ENCODE measurements at places on chromosomes 12 and 14. TPM values are rescaled to one million over a fixed set of nuclear protein-coding genes. Genes with fewer than 3 reads are reported as not detected.

GRCh38 chr12:66103016-66103913 is 27.3 kb downstream of the LLPH start:
- no peak overlapping the region for H3K4me3 ChIP-seq
- H3K4me1 ChIP-seq, result no peaks in the 10 kb centered on the region
- no peaks in the 10 kb centered on the region for H3K36me3 ChIP-seq
- no peak overlapping the region for H3K27ac ChIP-seq
- H3K27me3 ChIP-seq, result no peaks in the 10 kb centered on the region
- DNase-seq, result no peak

PCED1B gene
- total RNA-seq, result 30.1 TPM

IL31 gene
- total RNA-seq, result not detected

DNA sequence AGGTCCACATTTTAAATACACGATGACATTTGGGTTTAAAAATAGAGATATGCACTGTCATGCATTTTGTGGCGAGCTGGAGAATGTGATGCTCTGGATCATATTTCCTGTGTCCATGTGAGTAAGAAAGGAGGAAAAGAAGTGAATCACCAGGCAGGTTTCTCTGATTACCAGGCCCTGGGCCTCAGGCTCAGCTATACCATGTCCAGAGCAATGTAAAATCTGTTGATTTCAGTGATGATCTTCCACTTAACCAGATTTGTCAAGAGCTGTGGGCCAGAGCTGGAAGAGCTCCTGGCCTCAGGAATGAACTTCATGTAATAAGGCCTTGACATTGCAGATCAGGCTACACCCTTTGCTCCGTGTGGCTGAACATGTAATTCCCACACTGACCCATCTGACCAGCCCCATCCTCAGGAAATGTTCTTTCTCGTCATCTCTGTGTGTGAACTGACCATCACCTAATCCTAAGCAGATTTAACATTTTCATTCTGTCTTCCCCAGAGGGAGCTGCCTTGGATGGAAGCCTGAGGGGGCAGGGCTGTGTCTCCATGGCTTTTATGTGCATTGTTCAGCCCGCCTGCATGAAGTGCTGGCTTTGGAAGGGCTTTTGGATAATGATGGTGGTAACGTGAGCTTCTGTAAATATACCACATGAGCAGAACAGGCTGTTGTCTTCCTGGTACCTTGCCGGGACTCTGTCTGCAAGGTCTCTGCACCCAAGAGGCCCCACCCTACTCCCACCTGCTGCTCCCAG is 54.5 kb downstream of the CRACR2A start:
- H3K27me3 ChIP-seq, result no peaks in the 10 kb centered on the region
- H3K4me3 ChIP-seq, result no peak overlapping the region
- no peak for DNase-seq
- no peak overlapping the region for H3K27ac ChIP-seq

GRCh38 chr14:101175731-101176534 is 272.4 kb upstream of the RTL1 start:
- no peak overlapping the region for H3K27ac ChIP-seq
- H3K27me3 ChIP-seq, result no peaks in the 10 kb centered on the region
- no peak overlapping the region for H3K4me3 ChIP-seq

DNA sequence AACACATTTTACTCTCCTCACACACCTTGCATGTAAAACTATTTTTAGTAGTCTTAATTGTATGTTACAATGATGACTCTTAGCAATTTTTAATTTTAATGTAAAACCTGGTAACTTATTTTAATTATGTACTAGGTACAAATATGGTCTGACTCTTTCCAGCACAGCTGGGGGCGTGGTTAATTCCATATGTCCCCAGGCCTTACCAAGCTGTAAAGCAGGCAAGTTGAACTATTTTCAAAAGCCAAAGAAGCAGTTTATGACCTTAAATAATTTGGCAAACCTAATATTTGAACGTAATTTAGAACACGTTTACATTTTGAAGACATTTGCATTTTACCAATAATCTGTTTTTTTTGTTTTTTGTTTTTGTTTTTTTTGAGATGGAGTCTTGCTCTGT is 9.3 kb upstream of the ACOT6 start:
- H3K27ac ChIP-seq, result no peak overlapping the region
- no peak overlapping the region for H3K4me3 ChIP-seq
- H3K36me3 ChIP-seq, result no peaks in the 10 kb centered on the region
- H3K27me3 ChIP-seq, result no peaks in the 10 kb centered on the region
- no peaks in the 10 kb centered on the region for H3K4me1 ChIP-seq

DNA sequence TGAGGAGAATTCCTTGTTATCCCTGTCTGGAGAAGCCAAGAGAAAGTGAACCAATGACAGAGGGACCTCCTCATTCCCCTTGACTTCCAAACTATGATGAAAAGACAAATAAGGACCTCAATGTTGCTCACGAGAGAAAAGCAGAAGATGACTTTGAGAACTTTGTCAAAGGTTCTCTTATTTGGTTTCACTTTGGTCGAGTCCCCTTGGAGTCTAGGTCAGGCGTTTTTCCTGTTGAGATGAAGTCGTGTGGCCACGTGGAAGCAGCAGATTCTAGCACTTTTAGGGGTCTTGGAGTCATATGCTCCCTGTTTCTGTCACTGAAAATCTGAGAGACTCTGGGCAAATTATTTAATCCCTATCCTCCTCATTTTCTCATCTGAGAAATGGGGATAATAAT is 33.8 kb upstream of the COL2A1 start:
- no peaks in the 10 kb centered on the region for H3K27me3 ChIP-seq
- H3K4me1 ChIP-seq, result peaks cover 8% of the 10 kb centered on the region
- no peak overlapping the region for H3K4me3 ChIP-seq
- no peak overlapping the region for H3K27ac ChIP-seq

TAS2R10 gene
- total RNA-seq, result 0.34 TPM

EIF2S3B gene
- total RNA-seq, result 1.3 TPM

ABCD2 gene
- total RNA-seq, result 1.9 TPM

DNA sequence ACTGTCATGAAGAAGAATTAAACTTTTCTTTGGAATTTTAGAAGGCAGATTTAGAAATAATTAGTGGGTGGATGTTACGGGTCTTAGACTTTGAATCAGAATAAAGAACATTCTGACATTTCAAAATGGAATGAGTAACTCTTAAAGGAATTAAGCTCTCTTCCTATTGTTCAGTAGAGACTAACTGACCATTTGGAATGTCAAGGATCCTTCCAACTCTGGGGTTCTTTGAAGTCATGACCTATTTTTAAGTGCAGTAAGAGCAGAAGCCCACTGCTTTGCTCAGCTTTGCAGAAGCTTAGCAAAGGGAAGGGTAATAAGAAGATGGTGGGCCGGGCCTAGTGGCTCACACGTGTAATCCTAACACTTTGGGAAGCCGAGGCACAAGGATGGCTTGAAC is 4.0 kb downstream of the CHURC1 start:
- peaks cover 9% of the 10 kb centered on the region for H3K36me3 ChIP-seq
- H3K27ac ChIP-seq, result no peak overlapping the region
- DNase-seq, result no peak
- H3K4me3 ChIP-seq, result no peak overlapping the region
- no peaks in the 10 kb centered on the region for H3K27me3 ChIP-seq

- no peak overlapping the region for H3K4me3 ChIP-seq
- H3K36me3 ChIP-seq, result no peaks in the 10 kb centered on the region
- no peak for DNase-seq
- no peak overlapping the region for H3K27ac ChIP-seq
- no peaks in the 10 kb centered on the region for H3K27me3 ChIP-seq
Observed at GRCh38 chr14:33717866-33718265, 233.0 kb downstream of the EGLN3 start.

DNA sequence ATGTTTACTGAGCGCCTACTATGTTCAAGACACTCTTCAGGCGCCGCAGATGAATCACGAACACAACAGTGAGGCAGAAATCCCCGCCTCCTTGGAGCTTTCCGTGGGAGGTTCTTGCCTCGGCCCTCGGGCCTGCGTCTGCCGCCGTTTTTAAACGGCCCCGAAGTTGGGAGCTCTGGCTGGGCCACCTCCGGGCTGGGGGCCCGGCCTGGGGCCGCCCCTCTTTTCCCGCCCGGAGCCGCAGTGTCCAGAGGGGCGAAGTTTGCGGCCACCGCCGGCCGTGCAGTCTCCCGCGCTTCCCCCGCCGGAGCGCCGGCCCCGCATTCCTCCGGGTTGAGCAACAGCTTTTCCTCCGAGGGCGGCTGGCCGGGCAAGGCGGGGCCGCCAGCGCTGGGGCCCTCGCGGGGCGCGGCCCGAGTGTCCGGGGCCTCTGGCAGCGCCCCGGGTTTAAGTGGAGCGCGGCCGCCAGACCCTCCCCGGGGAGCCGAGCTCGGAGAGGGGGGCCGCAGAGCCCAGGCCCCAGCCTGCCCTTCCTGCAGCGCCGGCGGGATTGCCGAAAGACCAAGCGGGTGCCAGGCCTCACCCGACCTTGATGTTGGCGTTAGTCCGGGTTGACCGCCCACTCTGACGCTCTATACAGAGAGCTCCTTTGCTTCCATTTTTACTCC is 18.7 kb upstream of the CTDSP2 start:
- peak overlapping the region; percentile 29 for H3K4me3 ChIP-seq
- H3K4me1 ChIP-seq, result peaks cover 21% of the 10 kb centered on the region
- no peaks in the 10 kb centered on the region for H3K27me3 ChIP-seq

AMHR2 gene
- 3.7 TPM for total RNA-seq

DNA sequence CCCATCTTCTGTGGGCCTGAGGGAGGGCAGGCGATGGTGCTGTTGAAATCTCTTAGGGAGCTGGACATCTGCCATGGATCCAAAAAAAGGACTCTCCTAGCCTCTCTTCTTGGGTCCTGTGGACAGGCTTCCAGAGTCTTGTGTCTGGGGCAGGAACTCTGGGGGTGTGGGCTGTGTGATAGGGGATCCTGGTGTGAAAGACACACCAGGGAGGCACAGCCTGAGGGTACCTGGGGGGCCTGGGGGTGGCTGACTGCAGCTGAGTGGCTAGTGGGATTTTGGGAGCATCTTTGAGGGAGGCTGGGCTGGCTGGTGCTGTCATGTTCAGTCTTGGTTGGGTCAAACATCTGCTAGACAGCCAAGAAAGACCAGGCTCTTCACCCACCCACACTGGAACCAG is 1.8 kb upstream of the KRT83 start:
- H3K36me3 ChIP-seq, result no peaks in the 10 kb centered on the region
- peak; percentile 44 for DNase-seq
- no peak overlapping the region for H3K27ac ChIP-seq
- no peaks in the 10 kb centered on the region for H3K27me3 ChIP-seq
- H3K4me1 ChIP-seq, result no peaks in the 10 kb centered on the region

DNA sequence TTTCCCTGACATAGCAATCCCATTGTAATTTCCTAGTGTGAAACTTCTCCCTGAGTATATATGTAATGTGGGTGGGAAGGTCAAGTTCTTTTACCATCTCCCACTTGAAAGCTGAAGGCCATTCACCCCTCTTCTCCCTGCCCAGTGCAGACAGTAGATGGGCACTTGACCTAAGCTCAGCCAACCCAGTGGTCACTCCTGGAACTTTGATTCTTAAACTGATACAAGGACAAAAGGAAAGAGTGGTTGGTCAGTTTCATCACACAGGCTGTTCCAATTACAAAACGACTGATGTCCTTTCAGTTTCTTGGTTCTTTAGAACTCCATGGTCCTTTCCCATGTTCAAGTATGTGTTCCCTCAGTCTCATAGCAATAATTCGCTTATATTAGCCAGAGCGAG is 8.4 kb upstream of the APOLD1 start:
- H3K27ac ChIP-seq, result no peak overlapping the region
- H3K4me3 ChIP-seq, result no peak overlapping the region
- peaks cover 5% of the 10 kb centered on the region for H3K4me1 ChIP-seq
- H3K36me3 ChIP-seq, result no peaks in the 10 kb centered on the region

IQSEC3 gene
- total RNA-seq, result 1.2 TPM

TPPP2 gene
- not detected for total RNA-seq

DNA sequence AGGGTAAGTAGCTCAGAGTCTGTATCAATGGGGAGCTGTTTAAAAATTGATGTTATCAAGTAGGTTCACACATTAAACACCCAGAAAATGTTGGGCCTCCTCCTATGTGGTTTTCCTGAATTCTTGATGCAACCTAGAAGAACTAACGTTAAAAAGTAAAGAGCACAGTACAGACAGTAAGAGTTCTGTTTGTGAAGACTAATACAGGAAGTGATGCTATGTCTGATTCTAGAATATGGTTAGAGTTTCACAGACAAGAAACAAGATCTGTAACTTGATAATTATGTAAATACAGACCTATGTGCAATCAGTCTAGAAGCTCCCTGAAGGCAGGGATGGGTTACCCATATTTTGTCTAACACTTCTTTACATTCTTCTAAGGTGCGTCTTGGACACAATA is 214.9 kb upstream of the BTG1 start:
- no peaks in the 10 kb centered on the region for H3K36me3 ChIP-seq
- no peaks in the 10 kb centered on the region for H3K27me3 ChIP-seq
- H3K4me1 ChIP-seq, result peaks cover 63% of the 10 kb centered on the region
- no peak for DNase-seq

- no peak overlapping the region for H3K27ac ChIP-seq
- no peaks in the 10 kb centered on the region for H3K36me3 ChIP-seq
- peaks cover 20% of the 10 kb centered on the region for H3K4me1 ChIP-seq
Observed at GRCh38 chr14:56002876-56003625, 115.2 kb upstream of the PELI2 start.

DNA sequence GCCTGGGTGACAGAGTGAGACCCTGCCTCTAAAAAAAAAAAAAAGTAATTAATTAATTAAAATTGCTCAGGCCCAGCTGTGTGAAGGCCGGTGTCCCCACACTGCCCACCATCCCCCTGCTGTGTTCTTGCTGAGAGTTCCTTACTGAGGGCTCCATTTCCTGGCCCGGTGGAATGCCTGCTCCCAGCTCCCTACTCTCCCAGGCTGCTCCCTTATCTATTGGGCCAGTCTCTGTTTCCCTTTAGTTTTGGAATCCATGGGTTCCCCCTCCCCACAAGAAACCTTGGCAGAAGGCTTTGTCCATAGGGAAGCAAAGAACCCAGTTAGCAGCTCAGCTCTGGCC is 19.0 kb downstream of the MLXIP start:
- peak overlapping the region; percentile 22 for H3K27ac ChIP-seq
- H3K27me3 ChIP-seq, result no peaks in the 10 kb centered on the region
- DNase-seq, result no peak
- peaks cover 36% of the 10 kb centered on the region for H3K4me1 ChIP-seq
- H3K4me3 ChIP-seq, result no peak overlapping the region

GRCh38 chr12:106632797-106633450 is 50.1 kb downstream of the RFX4 start:
- H3K4me1 ChIP-seq, result no peaks in the 10 kb centered on the region
- H3K27ac ChIP-seq, result no peak overlapping the region

CPNE6 gene
- total RNA-seq, result not detected

- H3K4me3 ChIP-seq, result peak overlapping the region; percentile 52
- H3K4me1 ChIP-seq, result peaks cover 47% of the 10 kb centered on the region
- no peak for DNase-seq
- H3K27ac ChIP-seq, result peak overlapping the region; percentile 96
- H3K36me3 ChIP-seq, result no peaks in the 10 kb centered on the region
Observed at GRCh38 chr12:51322452-51322851, 1.5 kb downstream of the BIN2 start.

- peaks cover 72% of the 10 kb centered on the region for H3K4me1 ChIP-seq
- peak overlapping the region; percentile 77 for H3K27ac ChIP-seq
- peak; percentile 92 for DNase-seq
- no peaks in the 10 kb centered on the region for H3K27me3 ChIP-seq
Observed at GRCh38 chr12:106246891-106247673, 738 bp downstream of the CKAP4 start.

- peaks cover 13% of the 10 kb centered on the region for H3K36me3 ChIP-seq
- H3K27ac ChIP-seq, result peak overlapping the region; percentile 93
- no peaks in the 10 kb centered on the region for H3K27me3 ChIP-seq
Observed at GRCh38 chr12:124939079-124939420, 24.6 kb upstream of the UBC start.

GRCh38 chr14:42000450-42000849 is 393.8 kb downstream of the LRFN5 start:
- no peaks in the 10 kb centered on the region for H3K27me3 ChIP-seq
- no peaks in the 10 kb centered on the region for H3K4me1 ChIP-seq
- H3K36me3 ChIP-seq, result no peaks in the 10 kb centered on the region
- no peak overlapping the region for H3K4me3 ChIP-seq
- DNase-seq, result no peak
- H3K27ac ChIP-seq, result no peak overlapping the region

ADSS1 gene
- total RNA-seq, result 9.0 TPM

GRCh38 chr12:5318874-5319273 is 113.0 kb upstream of the NTF3 start:
- no peaks in the 10 kb centered on the region for H3K27me3 ChIP-seq
- no peak overlapping the region for H3K27ac ChIP-seq
- no peaks in the 10 kb centered on the region for H3K36me3 ChIP-seq
